ENCODE measurements at places on chromosomes 7 and 10.

DNA sequence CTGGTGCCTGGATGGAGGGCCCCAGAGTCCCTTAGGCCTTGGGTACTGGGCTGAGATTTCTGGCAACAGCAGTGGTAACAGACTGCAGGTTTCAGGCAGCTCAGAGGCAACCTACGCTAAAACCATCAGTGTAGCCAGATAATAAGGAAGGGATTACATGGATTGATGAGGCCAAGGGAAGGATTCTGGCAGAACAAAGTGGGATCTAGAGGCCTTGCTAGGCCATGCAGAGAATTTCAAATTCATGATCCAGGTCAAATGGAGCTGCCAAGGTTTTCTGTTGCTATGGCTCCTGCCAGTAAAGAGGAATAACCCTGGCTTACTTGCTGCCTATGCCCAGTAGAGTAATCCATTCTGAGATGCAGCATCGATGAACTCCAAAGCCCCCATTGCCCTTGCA lies 445.7 kb downstream of the ADRA2A start:
- no peak for DNase-seq

DNA sequence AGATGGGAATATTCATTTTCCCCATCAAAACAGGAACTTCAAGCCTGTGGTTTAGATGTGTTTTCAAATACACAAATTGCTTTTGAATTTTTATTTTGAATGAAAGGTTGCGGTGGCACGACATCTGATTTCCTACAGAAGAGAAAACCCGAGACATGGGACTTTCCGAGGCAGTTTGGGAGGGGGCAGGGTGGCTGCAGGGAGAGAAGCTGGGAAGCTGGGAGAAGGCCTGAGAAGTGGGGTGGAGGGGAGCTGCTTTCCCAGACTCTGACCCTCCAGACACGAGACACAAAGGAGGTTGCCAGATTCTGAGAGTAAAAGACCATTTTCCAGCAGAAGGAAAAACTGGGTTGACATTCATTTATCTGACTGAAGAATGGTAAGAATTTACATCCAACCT lies 19.6 kb downstream of the TMEM176A start:
- no peak for DNase-seq

DNA sequence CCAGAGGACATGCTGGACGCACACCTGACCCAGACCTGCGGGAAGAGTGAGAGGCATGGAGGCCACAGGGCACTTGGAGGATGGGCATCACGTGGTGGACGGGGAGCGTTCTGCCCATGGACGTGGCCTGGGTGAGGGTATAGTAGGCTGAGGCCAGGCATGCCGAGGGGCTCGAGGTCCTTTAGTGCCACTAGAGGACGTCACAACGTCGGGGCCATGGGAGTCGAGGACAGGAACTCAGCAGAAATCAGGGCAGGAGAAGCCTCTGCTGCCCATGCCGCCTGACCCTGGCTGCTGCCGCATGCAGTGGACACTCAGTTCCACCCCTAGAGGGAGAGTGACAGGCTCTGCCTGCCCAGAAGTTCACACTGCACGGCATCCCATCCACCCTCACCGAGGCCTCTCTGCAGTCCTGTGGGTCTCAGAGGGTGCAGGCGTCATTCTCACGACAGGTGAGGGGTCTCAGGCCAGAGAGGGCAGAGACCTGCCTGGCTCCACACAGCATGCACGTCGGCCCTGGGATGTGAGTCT lies 198.7 kb downstream of the ADARB2 start:
- no peak for DNase-seq

DNA sequence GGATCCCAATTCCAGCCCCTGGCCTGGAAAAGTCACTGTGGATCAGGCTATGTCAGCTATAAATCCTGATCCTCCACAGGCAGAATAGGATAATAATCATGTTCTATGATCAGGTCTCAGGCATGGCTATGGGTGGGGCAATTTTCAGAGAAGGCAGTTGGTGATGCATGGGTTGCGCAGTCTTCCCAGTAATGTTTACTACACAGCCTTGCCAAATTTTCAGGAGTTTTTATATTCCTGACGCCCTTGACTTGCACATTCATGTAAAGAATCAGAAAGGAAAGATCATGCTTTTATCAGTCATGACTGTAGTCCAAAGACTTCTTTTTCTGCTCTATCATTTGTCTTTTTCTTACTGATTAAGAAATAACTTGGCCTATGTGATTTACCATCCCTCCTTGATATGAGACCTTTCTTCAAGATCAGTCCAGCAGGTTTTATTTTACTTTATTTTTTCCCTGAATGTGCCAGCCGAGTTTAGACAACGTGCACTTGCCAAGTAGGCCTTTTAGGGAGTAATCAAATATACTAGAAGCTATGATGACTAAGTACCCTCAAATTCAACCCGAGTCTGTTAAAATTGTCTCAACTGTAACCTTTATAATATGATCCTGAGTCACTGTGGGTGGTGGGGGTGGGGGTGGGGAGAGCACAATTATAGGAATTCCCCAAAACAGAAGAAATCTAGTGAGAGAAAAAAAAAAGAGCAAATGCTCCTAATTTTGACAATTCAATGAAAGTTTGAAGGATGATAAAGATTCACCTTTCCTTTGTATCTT lies 31.9 kb downstream of the ARL4A start:
- DNase-seq, result no peak

GRCh38 chr7:36001546-36001945 lies 151.5 kb upstream of the EEPD1 start:
- DNase-seq, result no peak

GRCh38 chr10:89589101-89589720 lies 53.8 kb upstream of the SLC16A12 start:
- no peak for DNase-seq

DNA sequence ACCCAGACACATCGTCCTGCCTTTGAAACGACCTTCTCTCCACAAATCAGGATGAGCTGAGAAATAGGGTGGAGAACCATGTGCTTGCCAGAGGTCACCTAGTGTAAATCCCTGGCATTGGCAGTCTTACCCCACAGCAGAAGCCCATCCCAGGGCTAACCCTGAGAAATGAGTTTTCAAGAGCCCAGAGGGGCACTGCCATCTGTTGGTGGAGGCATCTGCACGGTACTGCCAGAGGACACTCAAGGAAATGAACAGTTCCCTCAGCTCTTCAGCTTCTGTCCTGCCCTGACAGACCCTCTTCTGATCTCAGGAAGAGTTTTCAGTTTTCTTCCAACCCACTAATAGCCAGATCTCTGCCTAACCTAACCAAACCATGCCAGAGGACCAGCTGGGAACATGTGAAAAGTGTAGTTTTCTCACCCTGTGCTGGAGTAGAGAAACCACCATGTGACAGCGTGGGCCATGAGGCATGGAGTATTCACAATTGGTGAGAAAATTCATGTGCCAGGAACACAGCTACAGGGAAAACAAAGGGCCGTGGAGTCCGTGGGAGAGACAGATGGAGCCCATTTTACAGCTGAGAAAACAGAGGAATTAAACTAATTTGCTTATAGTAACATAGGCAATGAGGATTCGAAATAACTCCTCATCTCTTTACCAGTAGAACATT lies 37.7 kb upstream of the ITPRID1 start:
- no peak for DNase-seq

- DNase-seq, result no peak
Measured at GRCh38 chr10:122504610-122504950, 43.2 kb downstream of the HTRA1 start.

- peak; percentile 67 for DNase-seq
Measured at GRCh38 chr10:29636178-29636577, 1.4 kb upstream of the SVIL start.

DNA sequence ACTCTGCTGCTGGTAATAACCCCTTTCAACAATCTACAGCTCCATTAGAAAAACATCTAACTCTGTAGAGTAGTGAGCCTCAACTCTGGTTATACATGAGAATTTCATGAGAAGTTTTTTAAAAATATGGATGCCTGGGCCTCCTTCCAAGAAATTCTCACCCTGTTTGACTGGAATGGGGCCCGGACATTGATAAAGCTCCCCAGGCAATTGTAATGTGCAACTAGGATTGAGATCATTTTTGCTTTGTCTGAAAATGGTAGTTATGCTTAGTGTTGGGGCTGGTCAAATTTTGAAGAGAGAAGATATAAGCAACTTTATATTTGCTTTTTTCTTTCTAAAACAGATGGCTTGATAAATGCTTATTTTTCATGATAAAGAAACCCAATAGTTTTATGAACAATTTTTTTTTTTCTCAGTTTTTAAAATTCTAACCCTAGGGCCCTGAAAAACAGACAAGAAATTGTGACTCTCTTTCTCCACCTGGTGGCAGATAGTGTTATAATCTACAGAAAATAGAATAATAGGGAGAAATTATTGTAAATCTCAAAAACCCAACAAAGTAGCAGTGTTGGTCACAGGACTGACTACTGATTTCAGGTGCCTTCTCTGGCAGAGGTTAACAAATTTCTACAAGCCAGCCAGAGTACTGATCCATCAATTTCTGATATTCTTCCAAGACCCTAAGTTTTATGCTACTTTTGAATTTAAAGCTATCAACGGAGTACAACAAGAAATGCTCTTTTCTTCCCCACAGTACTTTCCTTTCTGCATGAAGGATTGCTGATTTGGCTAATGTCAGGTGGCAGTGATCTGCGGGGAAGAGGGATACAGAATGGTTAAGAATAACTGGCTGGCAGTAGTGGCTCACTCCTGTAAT lies 174.8 kb downstream of the DKK1 start:
- DNase-seq, result no peak

DNA sequence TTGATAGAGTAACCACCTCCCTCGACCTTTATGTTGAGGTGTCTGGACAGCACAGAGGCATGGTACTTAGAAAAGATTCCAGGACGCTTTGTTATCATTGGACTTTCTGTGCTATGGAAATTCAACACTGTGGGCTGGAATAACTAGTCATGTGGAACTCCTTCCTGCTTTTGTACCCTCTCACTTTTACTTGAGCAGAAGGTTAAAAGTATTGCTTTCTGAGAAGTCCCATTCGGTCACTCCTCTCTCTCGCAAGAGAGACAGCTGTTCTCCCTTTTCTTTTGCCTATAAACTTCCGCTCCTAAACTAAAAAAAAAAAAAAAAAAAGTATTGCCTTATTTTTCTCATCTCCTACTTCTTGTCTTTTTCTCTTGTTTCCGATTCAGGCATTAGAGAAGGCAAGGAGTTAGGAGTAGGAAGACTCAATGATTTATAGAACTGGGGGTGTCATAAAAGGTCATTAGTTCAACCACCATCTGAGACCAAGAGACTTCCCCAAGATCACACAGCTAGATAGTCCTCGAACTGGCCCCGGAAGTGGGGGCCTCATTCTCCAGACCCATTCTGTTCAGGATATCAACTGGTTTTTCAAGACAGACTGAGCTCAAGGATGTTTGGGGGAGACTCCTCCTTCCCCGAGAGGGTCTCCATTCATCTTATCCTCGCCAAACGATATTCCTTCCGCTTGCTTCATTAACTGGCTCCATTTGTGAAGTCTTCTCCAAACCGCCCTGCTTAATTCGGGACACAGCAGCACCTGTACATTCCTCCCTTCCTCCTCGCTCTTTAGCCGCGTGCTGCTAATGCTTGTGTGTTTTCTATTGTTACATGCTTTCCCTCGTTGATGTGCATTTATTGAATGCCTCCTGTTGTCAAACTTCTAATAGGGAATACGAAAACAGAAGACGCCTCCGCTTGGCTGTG lies 995 bp upstream of the INPP5F start:
- no peak for DNase-seq

- DNase-seq, result no peak
Measured at GRCh38 chr7:41942468-41943093, 239.7 kb upstream of the INHBA start.

DNA sequence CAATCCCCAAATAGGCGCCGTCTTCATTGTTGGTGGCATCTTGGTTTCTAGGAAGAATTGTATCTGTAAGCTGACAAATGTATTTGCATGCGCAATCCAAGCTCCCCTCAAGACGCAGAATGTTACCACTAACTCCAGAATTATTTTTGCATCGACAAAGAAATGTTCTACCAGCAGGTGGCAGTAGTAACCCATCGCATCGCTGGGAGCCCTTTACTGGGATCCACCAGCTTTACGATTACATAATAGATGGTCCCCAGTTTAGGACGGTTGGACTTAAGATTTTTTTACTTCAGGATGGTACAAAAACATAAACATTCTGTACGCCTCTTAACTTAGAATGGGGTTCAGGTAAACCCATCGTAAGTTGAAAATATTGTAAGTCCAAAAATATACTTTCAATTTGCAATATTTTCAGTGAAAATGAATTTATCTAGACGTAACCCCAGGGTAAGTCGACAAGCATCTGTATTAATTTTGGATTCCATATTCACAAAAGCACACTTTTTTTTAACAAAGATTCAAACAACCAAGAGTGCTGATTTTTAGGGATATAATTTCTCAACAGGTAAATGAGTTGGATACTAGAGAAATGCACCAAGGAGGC lies 114.0 kb upstream of the COBL start:
- no peak for DNase-seq

DNA sequence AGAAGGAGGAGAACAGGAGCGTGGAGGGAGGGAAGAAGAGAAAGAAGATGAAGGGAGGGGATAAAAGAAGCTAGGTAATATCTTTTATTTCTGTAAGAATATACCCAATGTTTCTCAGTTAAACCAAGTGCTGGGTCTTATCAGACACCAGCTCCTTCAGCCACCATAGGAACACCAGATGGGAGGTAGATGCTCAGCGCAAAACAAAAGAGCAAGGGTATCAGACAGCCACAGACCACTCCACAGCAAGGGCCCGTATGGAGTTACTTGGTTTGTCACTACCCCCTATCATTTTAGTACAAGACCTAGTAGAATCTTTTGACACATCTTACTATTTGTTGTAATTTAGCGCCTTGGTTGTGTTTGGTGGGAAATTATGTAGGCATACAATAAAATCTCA lies 65.9 kb upstream of the FAM133B start:
- no peak for DNase-seq

GRCh38 chr10:116053910-116054309 lies 219.1 kb downstream of the GFRA1 start:
- DNase-seq, result no peak

GRCh38 chr7:84837405-84837804 lies 349.5 kb downstream of the SEMA3D start:
- DNase-seq, result no peak

DNA sequence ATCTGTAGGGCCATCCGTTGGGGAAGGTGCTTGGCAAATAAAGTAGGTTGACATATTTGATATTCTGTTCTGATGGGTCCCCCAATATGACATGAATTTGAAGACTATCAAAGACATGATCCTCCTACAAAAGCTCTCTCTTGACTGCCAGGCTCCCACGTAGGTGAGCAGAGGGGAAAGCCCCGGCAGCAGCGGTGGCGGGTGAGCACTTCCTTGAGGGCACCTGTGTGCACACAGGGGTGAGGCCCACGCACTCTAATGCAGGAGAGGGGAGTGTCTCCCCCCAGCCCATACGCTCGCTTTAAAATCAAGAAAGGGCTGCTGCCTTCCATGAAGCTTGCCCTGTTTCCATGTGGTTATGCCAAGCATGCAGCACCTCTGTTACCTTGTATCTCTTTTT lies 100.4 kb downstream of the TAX1BP1 start:
- no peak for DNase-seq

DNA sequence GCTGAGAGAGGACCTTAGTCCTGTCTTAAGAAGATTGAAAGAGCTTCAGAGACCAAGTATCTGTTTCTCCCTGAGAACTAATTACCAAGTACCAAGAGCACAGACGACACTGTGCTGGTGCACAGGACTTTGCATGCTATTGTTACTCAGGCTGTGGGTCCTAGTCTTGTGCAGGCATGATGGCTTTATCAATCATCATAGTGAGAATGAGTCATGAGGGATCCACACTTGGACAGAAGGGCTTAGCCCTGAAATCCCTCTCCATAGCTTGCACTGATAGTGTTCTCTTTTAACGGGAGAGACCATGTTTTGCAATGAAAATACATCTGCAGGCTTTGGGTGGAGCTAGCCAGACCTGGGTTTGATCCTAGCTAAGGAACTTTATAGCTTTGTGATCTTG lies 93.3 kb downstream of the SORCS3 start:
- DNase-seq, result no peak

- no peak for DNase-seq
Measured at GRCh38 chr7:110854166-110854565, 236.8 kb upstream of the LRRN3 start.

Measured in bone marrow (tissue), 2 donors.